T-helper 17 cell (primary cell): ENCODE measurements at places on chromosomes 12 and 14.

- no peaks in the 10 kb centered on the region for H3K36me3 ChIP-seq
- H3K27ac ChIP-seq, result no peak overlapping the region
- peaks cover 3% of the 10 kb centered on the region for H3K27me3 ChIP-seq
- no peak overlapping the region for H3K4me3 ChIP-seq
- no peak for DNase-seq
Observed at GRCh38 chr14:101063121-101063520, 159.6 kb upstream of the RTL1 start.

DNA sequence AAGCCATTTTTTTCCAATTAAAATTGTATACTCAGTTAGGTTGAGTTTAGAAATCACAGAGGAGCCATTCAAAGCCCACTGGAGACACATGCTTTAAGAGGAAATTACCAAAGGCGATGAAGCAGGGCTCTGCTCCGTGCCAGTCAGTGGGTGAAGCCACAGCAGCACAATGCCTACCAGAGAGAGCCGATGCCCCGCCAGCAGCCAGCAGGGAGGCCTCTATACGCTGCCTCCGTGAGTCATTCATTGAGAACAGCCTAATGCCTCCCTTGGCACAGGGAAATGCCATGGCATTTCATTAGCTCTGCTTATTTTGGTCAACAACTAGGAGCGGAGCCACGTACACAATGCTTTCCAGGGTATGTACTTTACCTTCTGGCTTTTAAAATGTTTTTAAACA, 197.8 kb upstream of the FRMD6 start:
- H3K27me3 ChIP-seq, result peaks cover 30% of the 10 kb centered on the region
- DNase-seq, result no peak
- no peak overlapping the region for H3K27ac ChIP-seq
- no peaks in the 10 kb centered on the region for H3K4me1 ChIP-seq
- H3K36me3 ChIP-seq, result peaks cover 4% of the 10 kb centered on the region

DNA sequence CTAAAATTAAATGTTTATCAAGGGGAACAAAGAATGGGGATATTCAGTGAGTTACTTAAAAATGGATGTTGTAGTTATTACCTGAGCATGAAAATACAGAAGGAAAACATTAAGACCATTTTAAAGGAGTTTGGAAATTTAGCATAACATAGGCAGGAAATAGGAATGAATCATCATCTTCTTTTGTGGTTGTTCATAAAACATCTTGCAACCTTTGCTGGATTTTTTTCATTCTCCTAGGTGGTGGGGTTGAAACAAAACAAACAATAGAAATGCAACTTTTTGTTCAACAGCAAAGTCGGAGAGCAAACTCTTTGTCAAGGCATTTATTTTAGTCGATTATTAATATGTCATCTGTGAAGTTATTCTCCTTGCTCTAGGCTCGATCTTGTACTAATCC, 275.1 kb downstream of the IPO8 start:
- H3K36me3 ChIP-seq, result no peaks in the 10 kb centered on the region
- no peaks in the 10 kb centered on the region for H3K27me3 ChIP-seq
- H3K4me1 ChIP-seq, result no peaks in the 10 kb centered on the region

GRCh38 chr12:119036878-119037825, 55.8 kb downstream of the SRRM4 start:
- H3K27ac ChIP-seq, result no peak overlapping the region
- peaks cover 9% of the 10 kb centered on the region for H3K27me3 ChIP-seq
- DNase-seq, result no peak
- no peak overlapping the region for H3K4me3 ChIP-seq
- H3K36me3 ChIP-seq, result no peaks in the 10 kb centered on the region
